Stimulated activated CD4-positive, alpha-beta T cell treated with anti-CD3 and anti-CD28 coated beads, Interleukin-1b, Interleukin-23, amount 100 ng/mL, for 4 hours (primary cell): ENCODE measurements at places on chromosomes 6 and 20.

DNA sequence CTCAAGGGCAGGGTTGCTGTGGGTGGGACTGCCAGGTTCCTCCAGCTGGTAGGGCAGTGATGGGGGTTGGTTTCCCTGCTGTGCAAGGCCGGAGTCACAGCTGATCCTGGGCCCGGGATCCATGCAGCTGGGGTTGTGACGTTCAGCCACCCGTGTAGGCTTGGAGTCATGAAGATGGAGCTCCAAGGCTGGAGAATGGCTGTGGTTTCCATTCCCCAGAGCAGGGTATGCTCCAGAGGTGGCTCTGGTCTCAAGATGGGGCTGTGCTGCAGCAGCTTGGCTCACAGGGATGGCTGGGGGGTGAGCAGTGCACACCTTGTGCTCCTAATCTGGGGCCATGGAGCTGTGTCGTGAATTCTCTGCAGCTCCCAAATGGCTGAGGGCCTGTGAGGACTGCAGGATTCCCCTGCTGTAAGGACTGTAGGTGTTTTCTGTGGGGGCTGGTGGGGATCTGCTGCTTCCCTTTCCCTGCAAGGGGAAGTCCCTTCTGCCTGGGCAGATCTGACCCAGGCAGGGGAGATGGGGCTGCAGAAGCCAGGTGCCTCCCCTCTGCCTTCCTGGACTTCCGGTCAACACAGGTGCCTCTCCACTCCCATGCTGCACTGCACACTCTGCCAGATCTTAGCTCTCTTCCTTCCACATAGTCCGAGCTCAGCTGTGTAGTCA, 15.9 kb downstream of the KIF25 start:
- DNase-seq = no peak

- DNase-seq = no peak
These were observed 98.5 kb downstream of the HDGFL1 start for GRCh38 chr6:22667855-22668254.

DNA sequence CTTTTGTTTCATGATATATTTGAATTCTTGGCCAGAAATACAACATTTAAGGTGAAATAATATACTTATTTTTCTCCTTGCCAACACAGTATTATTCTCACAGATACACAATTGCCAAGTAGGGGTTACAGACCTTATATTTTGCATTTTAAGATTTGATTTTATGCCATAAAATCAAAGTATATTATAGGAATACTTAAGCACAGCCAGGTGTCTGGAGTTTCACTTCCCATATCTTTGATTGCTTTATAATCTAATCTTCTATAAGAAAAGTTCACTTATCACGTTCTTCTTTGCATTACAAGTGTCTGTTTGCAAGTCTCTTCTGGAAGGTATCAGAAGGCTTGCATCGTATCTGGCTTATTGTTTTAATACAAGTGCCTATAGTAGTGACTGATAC, 327.7 kb upstream of the MANEA start:
- no peak for DNase-seq

DNA sequence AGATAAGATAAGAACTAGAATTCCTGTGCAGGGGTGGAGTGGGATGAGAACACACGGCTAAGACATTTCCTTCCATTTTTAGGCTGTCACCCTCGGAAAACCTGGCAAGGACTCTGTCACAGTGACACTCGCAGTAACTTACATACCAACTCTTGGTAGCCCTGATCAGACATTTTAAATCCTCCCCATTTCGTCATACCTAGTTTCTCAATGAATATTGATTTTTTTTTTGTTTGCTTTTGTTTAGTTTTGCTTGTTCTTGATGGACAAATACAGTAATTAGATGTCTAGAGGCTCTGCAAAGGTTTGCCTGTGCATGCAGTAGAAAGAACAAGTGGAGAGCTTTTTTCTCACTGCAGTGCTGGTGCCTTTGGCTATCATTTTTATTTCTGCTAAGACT, 213.0 kb upstream of the FAM83B start:
- DNase-seq = no peak

GRCh38 chr6:147437615-147438014, 70.9 kb upstream of the SAMD5 start:
- no peak for DNase-seq

DNA sequence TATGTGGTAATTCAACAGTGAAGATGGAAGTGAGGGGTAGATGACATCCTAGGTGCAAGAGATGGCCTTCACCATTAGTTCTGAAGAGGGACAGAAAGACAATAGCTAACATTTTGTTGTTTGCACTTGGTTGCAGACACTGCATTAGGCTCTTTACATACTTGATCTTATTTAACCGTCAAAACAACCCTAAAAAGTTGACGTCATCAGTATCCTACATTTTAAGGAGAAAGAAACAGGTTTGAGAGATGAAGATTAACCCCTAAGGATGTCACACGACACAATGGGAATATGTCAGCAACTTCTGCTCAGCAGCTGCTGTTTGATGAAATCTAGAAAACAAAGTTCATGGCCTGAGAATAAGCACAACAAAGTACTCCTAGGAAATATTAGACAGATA, 72.6 kb upstream of the MC3R start:
- DNase-seq = no peak

GRCh38 chr20:62010551-62011402, 54.9 kb downstream of the TAF4 start:
- peak; percentile 56 for DNase-seq

DNA sequence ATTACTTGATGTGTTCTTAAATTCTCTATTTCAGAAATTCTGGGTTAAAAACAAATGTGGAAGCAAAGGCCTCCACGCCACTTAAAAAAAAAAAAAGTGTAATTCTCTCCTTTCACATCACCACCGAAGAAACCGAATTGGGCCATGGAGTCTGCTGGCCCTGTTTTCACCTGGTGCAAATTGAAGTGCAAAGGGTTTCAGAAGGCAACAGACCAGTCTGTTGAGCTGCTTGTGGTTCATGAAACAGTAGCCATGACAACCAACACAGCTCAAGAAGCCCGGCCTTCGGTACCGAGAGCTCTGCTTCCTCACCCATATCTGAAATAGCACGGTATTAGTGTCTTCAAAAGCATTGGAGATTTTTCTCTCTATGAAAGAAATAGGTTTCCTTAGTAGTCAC, 63.1 kb downstream of the GMPR start:
- DNase-seq = no peak

- no peak for DNase-seq
These were observed 155.1 kb downstream of the SLC16A10 start for GRCh38 chr6:111242452-111242851.

- no peak for DNase-seq
These were observed 28.6 kb upstream of the OLIG3 start for GRCh38 chr6:137522831-137523230.

GRCh38 chr20:19078448-19079373, 133.7 kb upstream of the SLC24A3 start:
- DNase-seq = no peak

GRCh38 chr20:62778601-62779416, 17.5 kb upstream of the MRGBP start:
- DNase-seq = no peak

GRCh38 chr6:137427656-137428290, 66.4 kb downstream of the OLIG3 start:
- DNase-seq = no peak
